ENCODE measurements at places on chromosomes 4 and X.

DNA sequence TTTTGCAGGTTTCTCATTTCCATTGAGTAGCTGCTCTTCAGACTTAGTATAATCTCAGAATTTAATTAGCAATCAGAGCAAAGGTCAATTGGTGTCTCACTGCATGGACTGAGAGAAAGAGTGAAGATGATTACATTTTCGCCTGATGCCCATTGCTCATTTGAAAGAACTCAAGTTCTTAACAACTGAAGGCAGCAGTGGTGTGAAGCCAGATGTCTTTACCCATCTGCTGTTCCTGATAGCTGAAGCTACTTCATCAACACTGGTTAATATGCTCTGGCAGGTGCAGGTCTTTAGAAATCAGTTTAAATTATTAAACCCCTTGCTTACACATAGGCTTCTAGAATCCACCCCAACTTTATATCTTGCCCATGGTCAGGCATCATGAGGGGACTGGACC, 64.5 kb upstream of the FRAS1 start:
- no peak for DNase-seq

DNA sequence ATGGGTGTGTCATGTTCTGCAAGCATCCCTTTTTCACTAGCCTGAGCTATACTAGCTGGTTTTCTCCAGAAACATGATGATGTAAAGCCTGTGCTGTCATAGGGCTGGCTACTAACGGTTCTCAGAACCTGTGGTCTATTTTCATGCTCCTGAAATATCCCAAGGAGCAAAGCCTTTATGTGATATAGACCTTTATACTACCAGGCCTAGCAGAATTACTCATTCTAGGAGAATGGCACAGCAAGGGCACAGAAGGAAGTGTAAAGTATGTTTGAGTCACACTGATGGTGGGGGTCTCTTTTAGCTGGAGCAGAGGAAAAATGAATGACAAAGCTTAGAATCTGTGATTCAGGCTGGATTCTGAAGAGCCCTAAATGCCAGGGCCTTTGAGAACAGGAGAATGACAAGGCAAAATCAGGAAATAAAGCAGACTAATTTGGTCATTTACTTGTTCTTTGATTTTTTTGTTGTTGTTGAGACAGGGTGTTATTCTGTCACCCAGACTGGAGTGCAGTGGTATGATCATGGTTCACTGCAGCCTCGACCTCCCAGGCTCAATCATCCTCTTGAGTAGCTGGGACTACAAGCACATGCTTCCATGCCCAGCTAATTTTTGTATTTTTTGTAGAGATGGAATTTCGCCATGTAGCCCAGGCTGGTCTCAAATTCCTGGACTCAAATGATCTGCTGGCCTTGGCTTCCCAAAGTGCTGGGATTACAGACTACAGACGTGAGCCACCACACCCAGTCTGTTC, 11.8 kb downstream of the TCEAL1 start:
- DNase-seq = no peak

- no peak for DNase-seq
Measured at GRCh38 chr4:104123021-104123420, 371.7 kb downstream of the CXXC4 start.

- DNase-seq = no peak
Measured at GRCh38 chr4:24991015-24991414, 39.7 kb downstream of the LGI2 start.

DNA sequence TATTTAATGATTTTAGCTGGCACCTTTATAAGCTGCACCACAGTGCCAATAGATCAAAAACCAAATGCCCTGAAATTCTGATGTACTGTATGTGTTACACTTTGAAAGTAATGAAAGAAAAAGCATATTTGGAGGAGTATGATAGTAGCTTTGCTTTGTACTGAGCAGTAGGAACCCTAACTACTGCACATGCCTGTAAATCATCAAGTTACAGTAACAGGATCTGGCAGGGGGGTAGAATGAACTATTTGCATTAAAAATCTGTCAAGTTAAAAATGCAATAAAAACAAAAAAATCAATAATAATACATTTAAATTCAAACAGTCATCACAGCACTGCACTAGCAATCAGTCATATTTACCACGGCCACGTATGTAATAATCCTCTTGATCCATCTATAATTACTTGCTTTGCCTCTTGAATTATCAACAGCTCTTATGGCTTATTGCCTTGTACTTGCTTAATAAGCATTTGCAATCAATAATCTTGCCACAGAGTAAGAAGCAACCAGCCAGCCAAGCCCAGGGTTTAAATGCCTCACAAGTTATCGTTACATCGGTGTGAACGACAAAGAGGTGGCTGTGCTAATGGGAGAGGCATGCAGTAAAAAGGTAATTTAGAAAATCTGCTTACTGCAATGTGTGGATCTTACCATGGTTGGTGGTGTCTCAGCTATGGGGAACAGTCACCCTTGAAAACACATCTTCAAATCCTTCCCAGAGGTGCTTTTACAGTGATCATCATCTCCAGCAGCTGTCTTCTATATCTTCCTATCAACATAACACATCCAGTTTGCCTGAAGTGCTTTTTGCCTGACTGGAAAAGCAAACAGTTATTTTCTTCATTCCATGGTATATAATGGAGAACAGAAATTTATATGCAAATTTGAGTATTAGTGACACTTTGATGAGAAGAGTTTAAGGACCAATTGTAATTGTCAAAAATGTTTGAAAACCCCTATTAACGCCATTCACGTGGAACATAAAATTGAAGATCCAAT, 1812.1 kb upstream of the ADGRL3 start:
- no peak for DNase-seq

GRCh38 chr4:125049711-125050110, 265.0 kb upstream of the FAT4 start:
- no peak for DNase-seq

GRCh38 chr4:98950925-98951324, 22.0 kb upstream of the EIF4E start:
- DNase-seq = no peak

- DNase-seq = no peak
Measured at GRCh38 chr4:9781343-9782135, at the start of gene DRD5. Gene DRD5 (plus strand): TSS chr4:9781634. CDS start chr4:9782030, 396 bp downstream.

GRCh38 chr4:32196950-32197688, 1477.0 kb downstream of the PCDH7 start:
- no peak for DNase-seq

DNA sequence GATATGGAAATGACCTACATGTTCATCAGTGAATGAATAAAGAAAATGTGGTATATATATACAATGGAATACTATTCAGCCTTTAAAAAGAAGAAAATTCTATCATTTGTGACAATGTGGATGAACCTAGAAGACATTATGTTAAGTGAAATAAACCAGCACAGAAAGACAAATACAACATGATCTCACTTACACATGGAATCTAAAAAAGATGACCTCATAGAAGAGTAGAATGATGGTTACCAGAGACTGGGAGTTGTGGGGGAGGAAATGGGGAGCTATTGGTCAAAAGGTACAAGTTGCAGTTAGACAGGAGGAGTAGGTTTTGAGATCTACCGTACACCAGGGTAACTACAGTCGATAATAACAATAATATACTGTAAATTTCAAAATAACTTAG, 51.5 kb downstream of the WNK3 start:
- DNase-seq = no peak

DNA sequence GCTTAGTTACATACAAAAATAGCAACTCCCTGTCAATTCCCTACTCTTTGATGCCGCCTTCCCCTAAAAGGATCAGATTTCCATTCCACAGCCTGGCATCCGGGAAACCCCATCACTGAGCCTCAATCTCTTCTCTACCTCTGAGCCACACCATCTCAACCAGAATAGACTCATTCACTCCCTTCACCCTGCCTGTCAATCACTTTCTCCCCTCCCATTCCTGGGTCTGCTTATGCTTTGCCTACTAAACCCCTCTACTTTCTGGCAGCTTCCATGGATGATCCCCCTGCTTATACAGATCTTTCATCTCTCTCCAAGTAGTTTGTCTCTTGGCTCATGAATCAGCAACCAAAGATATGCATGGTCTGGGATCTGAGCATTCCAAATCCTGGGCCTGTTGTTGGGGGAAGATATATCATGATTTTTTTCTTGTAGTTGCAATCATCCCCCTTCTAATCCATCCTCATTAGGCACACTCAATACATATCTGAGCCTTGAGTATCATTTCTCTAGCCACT, 2.6 kb downstream of the AMER1 start:
- DNase-seq = no peak

- DNase-seq = no peak
Measured at GRCh38 chr4:151801547-151802516, 41.0 kb upstream of the GATB start.

GRCh38 chr4:47674144-47674543, 163.7 kb downstream of the CORIN start:
- DNase-seq = no peak

- DNase-seq = no peak
Measured at GRCh38 chr4:8115916-8116315, 42.7 kb downstream of the ABLIM2 start.

- no peak for DNase-seq
Measured at GRCh38 chrX:31038575-31039326, 33.1 kb downstream of the FTHL17 start.

GRCh38 chr4:5706486-5707290, 1.7 kb downstream of the EVC2 start:
- DNase-seq = no peak

DNA sequence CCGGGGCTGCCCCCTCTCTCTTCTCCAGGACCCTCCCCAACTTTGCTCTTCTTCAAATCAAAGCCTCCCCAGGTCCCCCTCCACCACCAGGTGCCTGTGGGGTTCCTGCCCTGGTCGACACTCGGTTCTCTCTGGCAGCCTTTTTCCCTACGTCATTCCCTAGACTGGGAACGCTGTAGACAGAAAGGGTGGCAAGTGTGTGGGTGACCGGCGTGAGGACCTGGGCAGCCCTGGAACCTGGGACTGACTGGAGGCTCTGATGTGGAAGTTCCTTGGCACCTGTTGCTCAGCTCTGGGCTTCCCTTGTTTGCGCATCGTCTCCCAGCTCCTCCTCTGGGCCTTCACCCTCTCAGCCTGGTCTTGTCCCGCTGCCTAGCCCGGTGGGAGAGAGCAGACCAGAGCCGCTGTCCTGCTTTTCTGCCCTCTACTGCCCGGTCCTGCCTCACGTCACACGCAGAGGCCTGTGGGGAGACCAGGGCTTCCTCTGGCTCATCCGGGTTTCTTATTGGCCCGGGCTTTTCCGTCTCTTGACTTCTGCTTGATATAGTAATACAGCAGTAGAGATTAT, 1.3 kb downstream of the TACC3 start:
- DNase-seq = no peak

DNA sequence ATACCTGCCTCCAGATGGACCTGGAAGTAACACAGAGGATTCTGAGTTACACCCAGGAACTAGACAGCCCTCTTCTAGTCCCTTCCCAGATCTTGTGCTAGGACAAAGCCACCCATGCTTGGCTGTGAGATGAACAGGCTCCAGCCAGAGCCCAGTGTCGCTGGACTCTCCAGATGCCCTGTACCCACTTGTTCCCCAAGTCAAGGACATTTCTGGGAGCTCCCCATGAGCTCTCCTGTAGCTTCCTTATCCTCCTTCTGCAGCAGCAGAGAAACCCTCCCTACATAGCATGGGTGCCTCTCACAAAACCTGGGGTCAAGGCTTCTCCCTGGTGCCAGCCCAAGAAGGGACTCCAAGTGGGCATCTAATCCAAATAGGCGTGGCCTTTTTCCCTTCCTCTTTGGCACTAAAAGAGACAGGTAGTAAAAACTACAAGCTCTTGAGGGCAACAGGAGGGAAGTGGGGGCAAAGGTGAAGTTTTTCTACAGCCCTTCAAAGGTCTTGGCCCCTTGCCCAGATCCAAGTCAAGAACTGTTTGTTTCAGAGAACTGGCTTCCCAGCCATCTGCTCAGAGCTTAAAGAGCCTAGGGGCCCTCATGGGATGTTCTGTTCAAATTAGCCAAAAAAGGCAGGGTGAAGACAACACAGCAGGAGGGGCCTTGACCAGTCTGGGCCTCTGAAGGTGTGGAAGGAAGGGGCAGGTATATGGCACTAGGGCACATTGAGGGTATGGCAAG, 8.5 kb upstream of the ERCC6L start:
- DNase-seq = no peak

DNA sequence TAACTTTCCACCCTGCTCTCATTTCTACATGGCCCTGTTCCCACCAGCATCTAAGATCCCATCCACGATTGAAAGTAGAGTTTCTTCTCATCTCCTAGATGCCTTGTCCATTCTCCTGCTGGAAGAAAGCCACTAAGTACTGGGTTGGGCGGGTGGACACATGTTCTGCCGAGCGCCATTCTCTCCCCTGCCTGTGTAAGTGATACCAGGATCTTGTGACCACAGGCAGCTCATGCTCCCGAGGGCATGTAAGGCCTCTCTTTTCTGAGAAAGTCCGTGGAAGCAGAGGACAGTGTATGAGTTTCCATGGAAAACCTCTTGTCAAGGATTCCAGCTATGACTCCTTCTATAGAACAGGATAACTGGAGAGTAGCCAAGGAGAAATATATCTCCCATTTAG, 3.3 kb upstream of the SLC25A4 start:
- DNase-seq = no peak

- DNase-seq = no peak
Measured at GRCh38 chrX:72169008-72169728, 12.4 kb upstream of the PIN4 start.

GRCh38 chr4:304969-305680, at the start of gene ZNF732:
Gene ZNF732 (minus strand): TSS chr4:305474. CDS start chr4:305310, 164 bp downstream.
- DNase-seq = peak; percentile 76

- DNase-seq = no peak
Measured at GRCh38 chr4:126268106-126268505, 953.4 kb downstream of the FAT4 start.

GRCh38 chr4:37891260-37892159, 626 bp downstream of the TBC1D1 start:
- no peak for DNase-seq

DNA sequence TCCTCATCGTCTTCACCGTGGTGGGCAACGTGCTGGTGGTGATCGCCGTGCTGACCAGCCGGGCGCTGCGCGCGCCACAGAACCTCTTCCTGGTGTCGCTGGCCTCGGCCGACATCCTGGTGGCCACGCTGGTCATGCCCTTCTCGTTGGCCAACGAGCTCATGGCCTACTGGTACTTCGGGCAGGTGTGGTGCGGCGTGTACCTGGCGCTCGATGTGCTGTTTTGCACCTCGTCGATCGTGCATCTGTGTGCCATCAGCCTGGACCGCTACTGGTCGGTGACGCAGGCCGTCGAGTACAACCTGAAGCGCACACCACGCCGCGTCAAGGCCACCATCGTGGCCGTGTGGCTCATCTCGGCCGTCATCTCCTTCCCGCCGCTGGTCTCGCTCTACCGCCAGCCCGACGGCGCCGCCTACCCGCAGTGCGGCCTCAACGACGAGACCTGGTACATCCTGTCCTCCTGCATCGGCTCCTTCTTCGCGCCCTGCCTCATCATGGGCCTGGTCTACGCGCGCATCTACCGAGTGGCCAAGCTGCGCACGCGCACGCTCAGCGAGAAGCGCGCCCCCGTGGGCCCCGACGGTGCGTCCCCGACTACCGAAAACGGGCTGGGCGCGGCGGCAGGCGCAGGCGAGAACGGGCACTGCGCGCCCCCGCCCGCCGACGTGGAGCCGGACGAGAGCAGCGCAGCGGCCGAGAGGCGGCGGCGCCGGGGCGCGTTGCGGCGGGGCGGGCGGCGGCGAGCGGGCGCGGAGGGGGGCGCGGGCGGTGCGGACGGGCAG, 792 bp downstream of the ADRA2C start:
- no peak for DNase-seq

- DNase-seq = no peak
Measured at GRCh38 chr4:139265654-139266053, 14.4 kb downstream of the MGARP start.
